ENCODE measurements at places on chromosomes 2 and 18.

DNA sequence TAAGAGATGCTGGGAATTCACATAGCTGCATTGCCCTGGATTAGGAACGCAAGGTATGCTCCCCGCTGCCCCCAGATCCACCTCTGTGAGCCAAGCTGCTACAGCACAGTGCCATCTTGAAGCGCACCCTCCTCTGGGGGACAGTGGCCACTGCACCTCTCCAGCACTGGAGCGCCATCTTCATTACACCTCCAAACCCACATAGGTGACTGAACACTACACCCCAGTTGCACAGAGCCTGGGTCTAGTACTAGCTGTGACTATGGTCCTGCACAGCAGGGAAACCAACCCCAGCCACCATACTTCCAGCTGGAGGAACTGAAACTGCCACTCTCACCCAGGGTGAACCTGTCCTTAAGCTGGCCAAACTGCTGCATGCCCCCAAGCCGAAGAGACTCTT is 84.6 kb downstream of the TMEM237 start:
- DNase-seq: no peak
- H3K27ac ChIP-seq: no peak overlapping the region
- no peaks in the 10 kb centered on the region for H3K4me1 ChIP-seq
- no peak overlapping the region for H3K4me3 ChIP-seq
- no peaks in the 10 kb centered on the region for H3K27me3 ChIP-seq

DNA sequence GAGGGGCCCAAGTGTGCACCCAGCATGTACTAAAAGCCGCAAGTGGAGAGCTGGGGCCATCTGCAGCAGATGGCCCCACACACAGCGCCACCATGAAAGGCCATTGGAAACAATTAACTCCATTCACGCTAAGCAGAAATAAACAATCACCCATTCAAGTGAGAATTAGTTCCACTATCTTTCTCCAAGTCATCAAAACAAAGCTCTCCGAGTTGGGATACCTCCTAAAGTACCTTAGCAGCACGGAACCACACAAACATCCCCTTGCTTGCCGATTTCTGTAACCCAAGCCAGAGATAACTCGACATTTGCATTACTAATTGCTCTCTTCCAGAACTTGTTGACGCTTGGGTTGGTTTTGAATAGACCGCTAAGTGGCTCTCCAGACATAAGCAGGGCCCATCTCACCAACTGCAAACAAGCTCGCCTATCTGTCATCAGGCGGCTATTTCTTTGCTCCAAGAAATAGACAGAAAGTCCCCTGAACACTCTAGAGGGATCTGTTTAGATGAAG is 840.6 kb upstream of the SALL3 start:
- no peaks in the 10 kb centered on the region for H3K36me3 ChIP-seq
- no peak for DNase-seq
- no peak overlapping the region for H3K4me3 ChIP-seq
- no peak overlapping the region for H3K27ac ChIP-seq
- H3K27me3 ChIP-seq: no peaks in the 10 kb centered on the region

GRCh38 chr2:238890618-238891456 is 43.0 kb downstream of the TWIST2 start:
- H3K27me3 ChIP-seq: peaks cover 4% of the 10 kb centered on the region
- no peak overlapping the region for H3K4me3 ChIP-seq
- no peak for DNase-seq
- H3K27ac ChIP-seq: no peak overlapping the region

DNA sequence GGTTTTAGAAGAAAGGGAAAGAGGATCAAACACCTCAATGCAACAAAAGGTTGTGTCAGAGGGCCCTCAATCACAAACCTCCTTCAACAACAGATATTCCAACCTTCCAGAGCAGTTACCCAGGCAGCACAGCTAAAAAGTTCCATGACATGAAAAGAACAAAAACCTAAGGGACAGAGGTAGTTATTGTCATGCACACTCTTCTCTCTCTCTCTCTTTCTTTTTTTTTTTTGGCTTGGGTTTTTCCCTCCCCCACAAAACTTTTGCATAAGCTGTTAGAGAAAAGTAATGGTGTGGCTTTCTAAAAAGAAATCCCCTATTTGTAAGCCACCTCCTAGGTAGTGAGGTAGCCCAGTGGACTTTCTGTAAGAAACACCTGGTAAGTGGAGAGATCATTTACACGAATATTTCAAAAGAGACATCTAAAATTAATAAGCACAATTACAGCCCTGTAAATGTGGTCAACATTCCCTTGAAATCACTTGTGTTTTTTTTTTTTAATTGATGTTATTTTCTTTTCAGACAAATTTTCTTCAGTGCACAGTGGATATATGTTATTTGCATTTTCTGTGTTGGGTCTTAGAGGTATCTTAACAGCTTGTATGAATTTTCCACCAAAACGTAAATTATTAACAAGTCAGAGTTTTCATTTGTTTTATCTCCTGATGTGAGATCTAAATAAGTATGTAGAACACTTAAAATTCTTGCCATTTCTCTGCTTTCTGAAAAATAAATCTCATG is 48.4 kb downstream of the ZEB2 start:
- no peak overlapping the region for H3K27ac ChIP-seq
- H3K4me1 ChIP-seq: peaks cover 13% of the 10 kb centered on the region
- no peaks in the 10 kb centered on the region for H3K27me3 ChIP-seq
- H3K4me3 ChIP-seq: no peak overlapping the region
- H3K36me3 ChIP-seq: no peaks in the 10 kb centered on the region
- DNase-seq: no peak

GRCh38 chr2:207143215-207144172 is 22.3 kb downstream of the KLF7 start:
- H3K4me1 ChIP-seq: peaks cover 49% of the 10 kb centered on the region
- peak overlapping the region; percentile 40 for H3K4me3 ChIP-seq
- H3K27me3 ChIP-seq: no peaks in the 10 kb centered on the region
- peak overlapping the region; percentile 60 for H3K27ac ChIP-seq
- H3K36me3 ChIP-seq: no peaks in the 10 kb centered on the region

GRCh38 chr18:34993289-34993688 is 47.9 kb upstream of the MAPRE2 start:
- no peaks in the 10 kb centered on the region for H3K27me3 ChIP-seq
- DNase-seq: no peak
- H3K36me3 ChIP-seq: no peaks in the 10 kb centered on the region
- H3K4me3 ChIP-seq: no peak overlapping the region
- peak overlapping the region; percentile 33 for H3K27ac ChIP-seq

GRCh38 chr18:63022429-63023022 is 297.0 kb downstream of the BCL2 start:
- no peak overlapping the region for H3K27ac ChIP-seq
- no peak for DNase-seq
- no peaks in the 10 kb centered on the region for H3K27me3 ChIP-seq
- H3K4me3 ChIP-seq: no peak overlapping the region

- no peaks in the 10 kb centered on the region for H3K4me1 ChIP-seq
- H3K36me3 ChIP-seq: no peaks in the 10 kb centered on the region
- DNase-seq: no peak
- no peak overlapping the region for H3K4me3 ChIP-seq
- no peaks in the 10 kb centered on the region for H3K27me3 ChIP-seq
- no peak overlapping the region for H3K27ac ChIP-seq
Measured at GRCh38 chr18:31880186-31880898, 62.6 kb downstream of the TRAPPC8 start.

DNA sequence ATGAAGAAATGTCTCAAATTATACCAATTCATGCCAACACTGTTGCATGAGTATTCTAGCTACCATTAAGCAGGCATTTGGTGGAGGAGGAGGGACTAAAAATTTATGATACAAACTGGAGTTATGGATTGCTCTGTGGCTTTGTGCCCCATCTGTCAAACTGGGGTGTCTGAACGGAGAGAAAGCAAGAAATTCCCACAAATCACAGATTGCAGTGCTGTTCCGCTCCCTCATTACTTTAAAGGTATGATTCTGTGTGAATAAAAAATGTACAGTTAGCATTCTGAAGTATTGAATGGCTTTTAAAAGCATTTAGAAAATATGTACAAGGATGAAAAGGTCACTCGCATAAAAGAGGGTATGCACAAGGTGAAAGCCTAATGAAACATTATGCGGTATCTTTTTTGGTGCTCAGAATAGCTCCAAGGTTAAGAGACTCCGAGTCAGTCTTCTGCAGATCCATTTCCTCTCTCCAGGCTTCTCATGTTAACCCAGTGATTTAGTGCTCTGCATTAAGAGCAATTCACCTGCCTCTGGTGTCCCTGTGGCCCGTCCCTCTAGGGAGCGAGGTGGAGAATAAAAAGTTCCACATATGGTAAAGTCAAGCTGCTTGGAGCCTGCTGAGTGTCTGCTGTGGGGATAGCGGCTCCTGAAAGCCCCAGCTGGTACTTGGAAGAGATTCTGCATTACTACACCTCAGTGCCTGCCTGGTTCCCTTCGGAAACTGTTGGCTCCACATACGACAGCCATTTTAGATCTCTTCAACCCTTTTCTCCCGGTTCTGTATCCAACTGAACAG is 184.2 kb downstream of the ZNF521 start:
- H3K4me3 ChIP-seq: peak overlapping the region; percentile 48
- H3K36me3 ChIP-seq: no peaks in the 10 kb centered on the region
- H3K27ac ChIP-seq: peak overlapping the region; percentile 67

GRCh38 chr2:148023861-148024260 is 3.0 kb downstream of the MBD5 start:
- DNase-seq: no peak
- no peaks in the 10 kb centered on the region for H3K27me3 ChIP-seq
- H3K36me3 ChIP-seq: no peaks in the 10 kb centered on the region
- no peak overlapping the region for H3K27ac ChIP-seq

GRCh38 chr2:233280114-233280693 is 27.4 kb upstream of the SAG start:
- H3K27me3 ChIP-seq: no peaks in the 10 kb centered on the region
- DNase-seq: no peak
- H3K4me3 ChIP-seq: no peak overlapping the region
- H3K4me1 ChIP-seq: no peaks in the 10 kb centered on the region
- peaks cover 100% of the 10 kb centered on the region for H3K36me3 ChIP-seq

DNA sequence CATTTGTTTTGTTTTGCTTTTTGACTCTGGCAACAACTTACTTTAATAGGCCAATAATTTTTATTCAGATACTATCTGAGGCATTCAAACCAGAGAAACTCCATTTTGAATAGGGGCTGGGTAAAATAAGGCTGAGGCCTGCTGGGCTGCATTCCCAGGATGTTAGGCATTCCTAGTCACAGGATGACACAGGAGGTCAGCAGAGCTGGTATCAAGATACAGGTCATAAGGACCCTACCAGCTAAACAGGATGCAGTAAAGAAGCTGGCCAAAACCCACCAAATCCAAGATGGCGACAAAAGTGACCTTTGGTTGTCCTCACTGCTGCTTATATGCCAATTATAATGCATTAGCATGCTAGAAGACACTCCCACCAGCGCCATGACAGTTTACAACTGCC is 102.2 kb upstream of the XPO1 start:
- no peaks in the 10 kb centered on the region for H3K4me1 ChIP-seq
- H3K27me3 ChIP-seq: no peaks in the 10 kb centered on the region
- no peak overlapping the region for H3K27ac ChIP-seq
- no peak overlapping the region for H3K4me3 ChIP-seq
- H3K36me3 ChIP-seq: no peaks in the 10 kb centered on the region

DNA sequence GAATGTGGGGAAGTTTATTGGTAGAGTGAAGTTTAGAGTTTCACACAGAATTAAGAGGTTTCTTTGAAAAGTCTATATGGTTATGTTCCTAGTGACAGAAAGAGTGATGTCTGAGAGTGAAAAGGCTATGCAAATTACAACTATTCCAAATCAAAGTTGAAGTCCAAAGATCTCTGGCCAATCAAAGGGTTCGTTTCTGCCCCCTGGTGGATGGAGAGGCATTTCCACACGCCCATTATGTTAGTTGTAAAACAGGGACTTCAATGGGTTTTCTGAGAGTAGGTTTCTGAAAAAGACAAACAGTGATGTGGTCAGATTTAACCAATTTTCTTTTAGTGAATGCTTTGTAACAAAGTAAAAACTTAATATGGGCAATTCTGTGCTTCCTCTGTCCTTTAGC is 441.5 kb upstream of the POU3F3 start:
- DNase-seq: no peak
- no peaks in the 10 kb centered on the region for H3K36me3 ChIP-seq
- H3K4me1 ChIP-seq: no peaks in the 10 kb centered on the region
- no peak overlapping the region for H3K27ac ChIP-seq

- H3K36me3 ChIP-seq: no peaks in the 10 kb centered on the region
- H3K4me3 ChIP-seq: no peak overlapping the region
- no peaks in the 10 kb centered on the region for H3K4me1 ChIP-seq
- no peak for DNase-seq
Measured at GRCh38 chr18:32612651-32613050, 142.0 kb upstream of the GAREM1 start.

- no peak for DNase-seq
- H3K27ac ChIP-seq: peak overlapping the region; percentile 91
- no peak overlapping the region for H3K4me3 ChIP-seq
Measured at GRCh38 chr2:200310545-200310971, 4.1 kb downstream of the SPATS2L start.

GRCh38 chr18:79315596-79315995 is 80.1 kb upstream of the NFATC1 start:
- no peak overlapping the region for H3K4me3 ChIP-seq
- H3K27me3 ChIP-seq: no peaks in the 10 kb centered on the region
- DNase-seq: no peak
- H3K27ac ChIP-seq: no peak overlapping the region
- H3K36me3 ChIP-seq: peaks cover 2% of the 10 kb centered on the region

DNA sequence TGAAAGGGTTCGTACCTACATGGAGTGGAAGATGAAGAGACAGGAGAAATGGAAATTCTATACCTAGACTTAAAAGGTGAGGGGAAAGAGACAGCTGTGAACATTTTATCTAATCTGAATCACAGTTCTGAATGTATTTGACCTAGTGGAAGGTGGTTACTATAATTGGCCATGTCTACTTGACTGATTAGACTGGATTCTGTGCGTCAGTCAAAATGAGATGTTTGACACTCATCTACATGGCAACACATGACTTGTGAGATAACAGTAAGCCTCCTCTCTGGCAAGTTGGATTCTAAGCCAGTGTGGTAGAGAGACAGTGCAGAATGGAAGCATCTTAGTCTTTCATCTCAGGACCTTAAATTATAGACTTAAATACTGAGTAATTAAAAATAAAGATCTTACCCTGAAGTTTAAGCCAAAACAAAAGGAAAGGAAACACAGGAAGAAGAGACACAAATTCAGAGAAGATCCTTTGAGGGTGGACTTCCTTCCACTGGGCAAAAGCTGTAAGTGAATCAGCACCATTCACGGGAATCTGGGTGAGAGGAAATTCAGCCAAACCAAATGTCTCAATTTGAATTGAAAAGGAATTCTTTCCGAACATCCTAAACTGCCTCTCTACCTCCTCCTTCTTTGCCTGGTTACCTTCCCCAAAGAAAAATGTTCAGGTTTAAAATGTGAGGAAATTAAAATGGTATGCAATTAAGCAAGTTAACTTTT is 121.6 kb downstream of the EHBP1 start:
- no peaks in the 10 kb centered on the region for H3K4me1 ChIP-seq
- no peak overlapping the region for H3K27ac ChIP-seq
- peaks cover 13% of the 10 kb centered on the region for H3K36me3 ChIP-seq

- H3K27ac ChIP-seq: no peak overlapping the region
- H3K4me1 ChIP-seq: no peaks in the 10 kb centered on the region
- no peaks in the 10 kb centered on the region for H3K27me3 ChIP-seq
- no peaks in the 10 kb centered on the region for H3K36me3 ChIP-seq
Measured at GRCh38 chr2:39689272-39689841, 23.6 kb downstream of the TMEM178A start.

Data from psoas muscle (tissue), 8 donors.